ENCODE measurements at places on chromosomes 3 and 15.

GRCh38 chr15:31111091-31111647 is 9.6 kb upstream of the TRPM1 start:
- DNase-seq: no peak

DNA sequence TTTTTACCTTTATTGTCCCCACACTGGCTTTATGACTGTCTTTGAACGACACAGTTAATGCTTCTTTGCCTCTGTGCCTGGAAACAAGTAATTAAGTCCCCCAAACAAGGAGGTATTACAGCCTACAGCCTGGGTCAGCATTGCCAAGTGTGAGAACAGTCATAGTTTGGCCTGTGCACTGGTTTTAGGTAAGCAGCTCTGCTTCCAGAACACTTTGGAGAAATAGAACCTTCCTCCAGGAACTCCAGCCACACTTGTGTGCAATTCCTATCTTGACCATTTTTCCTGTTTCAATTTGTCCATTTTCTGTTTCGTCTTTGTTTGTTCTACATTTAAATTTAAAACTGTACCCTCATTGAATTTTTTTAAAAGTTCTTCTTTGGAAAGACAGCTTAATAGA is 568.2 kb downstream of the TUSC7 start:
- no peak for DNase-seq

GRCh38 chr15:80885016-80885579 is 104.5 kb downstream of the MESD start:
- DNase-seq: no peak

- DNase-seq: no peak
These were observed 24.8 kb downstream of the TMOD2 start for GRCh38 chr15:51775967-51776816.

- no peak for DNase-seq
These were observed 15.7 kb downstream of the PLEKHO2 start for GRCh38 chr15:64857421-64857820.

- DNase-seq: no peak
These were observed at the start of gene PARP14 for GRCh38 chr3:122680475-122681283. PARP14 (plus strand) TSS chr3:122680839; CDS start chr3:122680884, 45 bp downstream.
